Posterior cingulate gyrus (tissue), 11 donors: ENCODE measurements at places on chromosomes 6 and 20.

GRCh38 chr6:32216998-32217397 lies 6.9 kb downstream of the NOTCH4 start:
- no peak for DNase-seq

- no peak for DNase-seq
These were observed 89.9 kb downstream of the SEL1L2 start for GRCh38 chr20:13900496-13900895.

GRCh38 chr20:24206995-24207394 lies 218.4 kb upstream of the GGTLC1 start:
- no peak for DNase-seq

DNA sequence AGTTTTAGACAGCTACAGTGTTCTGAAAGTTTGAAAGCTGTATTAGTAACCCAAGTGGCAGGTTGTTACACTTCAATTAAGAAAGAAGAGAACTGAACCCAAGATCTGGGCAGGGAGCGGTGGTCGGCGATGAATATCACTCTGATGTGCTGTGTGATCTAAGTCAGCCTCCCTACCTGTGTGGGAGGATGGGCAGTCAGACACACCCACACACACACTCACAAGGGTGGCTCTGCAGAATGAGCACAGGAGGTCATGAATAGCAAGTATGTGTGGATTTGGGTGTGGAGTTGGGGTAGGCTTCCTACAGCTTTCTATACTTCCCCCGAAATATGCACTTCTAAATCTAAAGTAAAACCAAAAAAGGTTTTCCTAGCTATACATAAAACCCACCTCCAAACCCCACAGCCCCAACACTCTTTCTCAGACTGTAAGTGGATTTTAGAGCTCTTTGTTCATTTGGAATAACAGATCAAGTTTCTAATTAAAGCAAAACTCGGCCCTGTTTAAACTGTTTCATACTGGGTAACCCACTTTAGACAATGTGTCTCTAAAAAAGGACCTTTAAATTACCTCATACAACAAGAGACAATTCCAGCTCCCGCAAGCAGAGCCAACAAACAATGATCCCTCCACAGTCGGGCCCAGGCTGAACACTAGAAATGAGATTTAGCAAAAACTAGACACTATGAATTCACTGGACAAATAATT lies 19.4 kb downstream of the TNFRSF21 start:
- DNase-seq, result no peak

DNA sequence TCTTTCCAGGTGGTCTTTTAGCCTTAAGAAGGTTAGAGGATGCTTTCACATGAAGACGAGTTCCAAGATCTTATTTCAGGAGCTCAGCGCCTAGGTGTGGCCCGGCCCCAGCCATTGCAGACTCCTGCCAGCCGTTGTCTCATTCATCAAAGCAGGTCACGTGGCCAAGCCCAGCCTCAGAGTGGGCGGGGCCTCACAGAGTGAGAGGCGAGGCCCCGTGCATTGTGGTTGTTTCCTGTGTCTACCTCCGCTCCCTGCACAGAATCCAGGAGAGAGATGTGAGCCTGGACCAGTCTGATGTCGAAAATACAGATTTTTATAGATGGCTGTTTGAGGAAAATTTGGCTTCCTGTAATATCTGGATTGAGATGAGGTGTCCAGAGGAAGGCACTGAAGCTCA lies 49.2 kb upstream of the CST5 start:
- DNase-seq, result no peak
